NCI-H1105 treated with DMSO at 0.1 percent for 48 hours (cell line): ENCODE measurements at places on chromosomes 5 and 9.

- DNase-seq = no peak
Measured at GRCh38 chr9:114668146-114668545, 10.5 kb upstream of the TEX53 start.

GRCh38 chr5:175715627-175716522, 58.0 kb downstream of the HRH2 start:
- no peak for DNase-seq

- no peak for DNase-seq
Measured at GRCh38 chr5:43000111-43000840, 39.8 kb downstream of the ANXA2R start.

DNA sequence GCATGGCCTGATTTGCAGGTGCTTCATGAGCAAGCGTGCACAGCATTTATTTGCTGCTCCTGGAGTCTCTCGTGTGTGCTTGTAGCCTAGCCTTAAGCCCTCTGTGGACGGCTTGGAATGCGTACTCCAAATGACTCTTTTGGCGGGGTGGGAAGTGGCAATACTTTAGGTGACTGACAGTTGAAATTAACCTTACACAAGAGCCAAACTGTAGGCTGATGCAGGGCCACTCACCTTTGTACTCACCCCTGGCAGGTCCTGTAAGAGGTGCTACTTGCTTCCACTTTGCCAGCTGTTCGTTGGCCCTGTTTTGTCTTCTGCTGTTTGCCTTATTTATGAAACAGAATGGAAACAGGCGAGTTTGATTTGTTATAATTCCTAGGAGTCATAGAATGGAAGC, 22.9 kb downstream of the TENT4A start:
- DNase-seq = no peak

DNA sequence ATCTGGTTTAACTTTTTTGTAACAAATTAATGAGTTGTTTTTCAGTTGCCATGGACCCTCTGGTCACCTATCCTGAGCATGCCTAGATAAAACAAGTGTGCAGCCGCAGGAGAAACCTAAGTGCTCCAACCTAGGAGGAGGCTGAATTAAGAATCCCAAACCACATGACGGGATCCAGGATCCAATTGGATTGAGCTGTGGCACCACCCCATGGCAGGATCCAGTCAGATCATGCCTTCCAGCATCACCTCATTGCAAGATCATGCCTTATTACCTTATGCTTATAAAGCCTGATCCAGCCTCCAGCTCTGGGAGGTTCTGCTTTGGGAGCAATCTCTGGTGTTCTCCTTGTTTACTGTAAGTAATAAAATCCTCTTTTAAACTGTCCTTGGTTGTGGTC, 662.0 kb downstream of the TLR4 start:
- no peak for DNase-seq

- no peak for DNase-seq
Measured at GRCh38 chr5:170235876-170236864, 3.4 kb downstream of the C5orf58 start.

GRCh38 chr9:124359426-124359825, 55.8 kb downstream of the PSMB7 start:
- DNase-seq = no peak

DNA sequence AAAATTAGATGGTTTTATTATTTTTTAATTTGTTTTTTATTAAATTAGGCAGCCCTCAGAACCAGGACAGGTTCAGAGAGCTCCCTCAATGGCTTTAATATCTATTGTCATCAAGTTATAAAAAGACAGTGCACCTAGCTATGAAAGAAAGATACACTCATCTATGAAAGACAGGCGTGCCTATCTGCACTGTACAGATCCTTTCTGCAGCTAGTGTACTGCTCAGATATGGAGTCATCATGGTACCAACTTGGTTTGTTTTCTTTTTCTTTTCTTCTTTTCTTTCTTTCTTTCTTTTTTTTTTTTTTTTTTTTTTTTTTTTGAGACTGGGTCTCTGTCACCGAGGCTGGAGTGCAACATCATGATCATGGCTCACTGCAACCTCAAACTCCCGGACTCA, 54.8 kb upstream of the GPBP1 start:
- no peak for DNase-seq

GRCh38 chr9:133669182-133669801, 33.1 kb downstream of the DBH start:
- DNase-seq = no peak

GRCh38 chr9:110590816-110591215, 11.3 kb upstream of the SVEP1 start:
- DNase-seq = no peak

DNA sequence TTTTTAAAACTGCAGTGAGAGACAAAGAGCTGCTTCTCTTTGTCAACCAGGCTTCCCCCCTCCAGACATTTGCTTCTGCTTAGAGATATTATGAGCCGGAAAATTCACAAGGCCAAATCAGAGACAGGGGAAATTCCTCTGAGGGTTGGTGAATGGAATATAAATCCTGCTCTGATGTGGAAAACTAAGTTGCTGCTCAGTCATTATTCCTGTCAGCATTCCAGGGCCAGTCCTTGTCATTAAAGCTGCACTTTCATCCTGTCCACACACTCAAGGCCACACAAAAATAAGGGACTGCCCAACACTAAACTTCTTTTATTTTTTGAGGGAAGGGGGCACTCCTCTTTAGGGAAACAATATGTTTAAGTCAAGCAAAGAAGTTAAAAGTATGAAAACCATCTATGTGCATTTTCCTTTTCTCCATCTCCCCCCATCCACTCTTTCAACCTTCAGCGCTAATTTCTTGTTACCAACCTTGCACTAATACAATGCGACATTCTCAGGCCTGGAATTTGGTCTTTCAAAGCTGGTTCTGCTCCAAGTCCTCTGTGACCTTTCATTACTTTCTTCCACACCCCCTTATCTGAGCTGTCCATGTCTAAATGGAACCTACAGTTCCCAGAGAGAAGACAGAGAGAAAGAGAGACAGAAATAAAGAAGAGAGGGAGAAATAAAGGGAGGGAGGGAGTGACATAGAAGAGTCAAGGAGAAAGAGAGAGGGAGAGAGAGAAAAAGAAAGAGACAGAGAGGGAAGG, 118.9 kb upstream of the S1PR3 start:
- no peak for DNase-seq

GRCh38 chr9:15735083-15735857, 182.4 kb downstream of the CCDC171 start:
- peak; percentile 8 for DNase-seq

- DNase-seq = peak; percentile 8
Measured at GRCh38 chr9:71819115-71819739, 50.9 kb upstream of the CEMIP2 start.
